ENCODE measurements at places on chromosomes 2 and 18. TPM values are rescaled to one million over a fixed set of nuclear protein-coding genes. Genes with fewer than 3 reads are reported as not detected.

UPP2 gene
- polyA plus RNA-seq: 9.7 TPM

CYP27C1 gene
- polyA plus RNA-seq: 11.5 TPM

GRCh38 chr2:197265924-197266323 is 44.7 kb downstream of the ANKRD44 start:
- DNase-seq: no peak

DNA sequence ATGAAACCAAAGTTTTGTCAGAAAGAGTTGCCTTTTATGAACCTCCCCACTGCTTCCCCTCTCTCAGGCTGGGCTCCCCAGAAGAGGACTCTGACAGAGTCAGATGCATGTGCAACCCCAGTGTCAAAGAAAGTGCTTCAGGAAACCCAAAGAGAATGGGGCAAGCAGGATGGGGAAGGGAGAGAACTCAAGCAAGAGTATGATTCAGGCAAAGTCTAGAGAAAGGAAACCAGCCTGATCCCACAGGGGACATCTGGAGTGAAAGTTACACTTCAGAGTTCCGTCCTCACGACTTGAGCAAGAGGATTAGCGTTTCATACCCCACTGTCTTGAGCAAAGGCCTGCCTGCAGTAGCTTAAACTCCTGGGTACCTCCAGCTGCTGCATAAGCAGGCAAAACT is 51.8 kb upstream of the EPC2 start:
- no peak for DNase-seq

CDH19 gene
- 0.54 TPM for polyA plus RNA-seq

DNA sequence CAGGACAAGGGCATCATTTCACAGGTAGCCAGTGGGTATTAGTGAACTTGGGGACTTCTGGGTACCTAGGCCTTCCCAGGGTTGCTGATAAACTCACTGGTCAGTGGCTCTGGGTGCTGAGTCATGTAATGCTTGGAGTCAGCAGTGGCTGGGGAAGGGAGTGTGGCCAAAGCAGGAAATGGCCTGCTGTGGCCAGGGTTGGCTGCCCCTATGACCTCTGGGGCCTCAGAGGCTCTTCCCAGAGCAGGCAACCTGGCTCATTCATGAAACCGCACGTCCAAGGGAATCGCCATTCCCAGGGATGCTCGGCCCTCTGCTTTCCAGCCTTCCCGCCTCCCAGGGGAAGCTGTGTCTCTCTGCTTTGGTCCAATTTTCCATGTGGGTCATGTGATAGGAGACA is 294.9 kb downstream of the DYSF start:
- DNase-seq: no peak

DNA sequence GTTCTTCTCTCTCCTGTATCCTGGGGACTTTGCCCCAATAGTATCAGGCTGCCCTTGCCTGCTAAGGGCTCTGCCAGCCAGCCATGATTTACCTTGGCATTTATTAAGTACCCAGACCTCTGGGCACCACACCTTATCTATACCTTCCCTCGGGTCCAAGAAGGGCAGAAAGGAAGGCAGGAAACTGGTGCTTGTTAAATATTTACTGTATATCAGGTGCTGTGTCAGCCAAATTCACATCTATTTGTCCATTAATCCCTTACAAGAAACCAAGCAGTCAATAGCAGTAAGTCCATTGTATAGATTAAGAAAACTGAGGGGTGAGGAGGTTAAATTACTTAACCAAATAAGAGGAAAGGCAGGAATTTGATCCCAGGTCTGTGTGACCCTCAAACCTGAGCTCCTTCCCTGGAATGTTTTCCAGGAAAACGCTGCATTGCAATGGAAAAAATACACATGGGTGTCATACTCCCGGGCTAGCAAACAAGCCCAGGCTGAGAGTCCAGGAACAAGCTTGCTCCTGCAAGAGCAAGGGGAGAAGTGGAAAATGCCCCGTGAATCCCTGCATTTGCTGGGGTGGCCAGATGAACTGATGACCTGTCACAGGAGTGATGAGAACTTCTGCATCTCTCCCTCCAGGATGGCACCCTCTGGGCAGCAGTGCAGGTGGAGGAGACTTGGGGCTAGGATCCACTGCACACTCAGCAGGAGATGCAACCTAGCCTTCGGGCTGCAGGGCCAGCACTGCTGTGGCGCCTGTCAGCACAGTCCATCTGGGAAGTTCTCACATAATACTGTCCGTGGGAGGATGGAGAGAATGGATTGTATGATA is 30.4 kb downstream of the CIB4 start:
- DNase-seq: no peak

GRCh38 chr2:200765139-200765951 is 46.4 kb upstream of the BZW1 start:
- no peak for DNase-seq

AQP12B gene
- 3.4 TPM for polyA plus RNA-seq

DNA sequence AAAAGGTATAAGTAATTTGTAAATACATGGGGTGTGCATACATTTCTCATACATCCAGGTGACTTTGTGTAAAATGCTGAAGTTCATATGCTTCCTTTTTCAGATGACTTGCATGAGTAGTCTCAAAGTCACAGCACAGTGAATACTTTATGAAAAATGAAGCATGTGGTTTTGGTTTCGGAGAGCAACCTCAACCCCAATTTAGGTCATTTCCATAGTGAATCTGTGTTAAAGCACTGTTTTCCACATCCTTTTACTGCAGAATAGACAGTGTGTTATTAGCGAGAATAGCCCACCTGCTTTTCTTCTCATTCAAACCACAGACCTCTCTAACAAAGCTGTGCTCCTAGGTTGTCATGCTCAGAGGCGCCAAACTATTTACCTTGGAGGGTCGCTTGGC is 204.4 kb upstream of the RASGRP3 start:
- no peak for DNase-seq

DNA sequence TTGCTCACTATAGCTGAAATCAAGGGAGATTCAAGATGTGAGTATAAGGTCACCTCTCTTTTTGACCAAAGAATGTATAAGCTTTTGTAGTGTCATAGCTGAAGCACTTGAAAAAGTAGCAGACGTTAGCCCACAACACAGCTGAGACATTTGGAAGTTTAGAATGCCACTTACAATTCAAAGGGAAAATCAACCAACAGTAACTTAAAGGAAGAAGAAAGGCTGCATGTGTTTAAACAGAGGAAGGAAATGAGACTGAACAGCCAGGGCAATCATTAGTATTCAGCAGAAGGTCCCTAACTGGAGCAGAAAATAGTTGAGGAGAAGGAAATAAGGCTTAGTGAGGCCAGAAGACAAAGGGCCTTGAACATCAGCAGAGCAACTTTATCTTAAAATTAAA is 23.5 kb upstream of the SCG2 start:
- no peak for DNase-seq

GALNT14 gene
- 58.6 TPM for polyA plus RNA-seq

DNA sequence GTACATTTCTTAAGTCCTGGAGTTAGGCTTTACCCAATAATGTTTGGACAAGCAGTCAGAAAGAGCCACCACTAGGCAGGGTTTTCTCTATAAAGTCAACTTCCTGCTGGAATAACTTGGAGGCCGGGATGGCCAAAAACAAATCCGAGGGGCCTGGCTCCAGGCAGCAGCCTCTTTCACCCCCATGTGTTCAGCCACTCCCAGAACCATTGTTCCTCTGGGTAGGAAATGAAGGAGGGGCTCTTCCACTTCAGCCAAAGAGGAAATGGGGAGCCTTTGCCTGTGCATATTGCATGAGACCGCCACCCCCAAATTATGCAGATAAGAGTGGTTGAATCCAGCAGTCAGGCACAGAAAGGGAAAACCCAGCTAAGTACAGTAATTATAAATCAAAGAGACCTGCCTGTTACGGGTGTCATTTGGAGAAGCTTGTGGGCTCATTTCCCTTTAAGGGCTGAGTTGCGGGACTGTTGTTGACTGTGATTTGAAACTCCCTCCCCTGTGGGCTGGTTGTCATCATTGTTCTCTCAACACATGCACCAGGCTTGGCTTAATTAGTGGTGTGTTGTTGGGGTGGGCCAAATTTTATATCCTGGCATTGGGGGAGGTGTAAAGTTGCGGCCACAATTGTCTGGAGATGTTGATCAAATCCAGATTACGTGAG is 212.8 kb upstream of the SOX11 start:
- DNase-seq: no peak

DNA sequence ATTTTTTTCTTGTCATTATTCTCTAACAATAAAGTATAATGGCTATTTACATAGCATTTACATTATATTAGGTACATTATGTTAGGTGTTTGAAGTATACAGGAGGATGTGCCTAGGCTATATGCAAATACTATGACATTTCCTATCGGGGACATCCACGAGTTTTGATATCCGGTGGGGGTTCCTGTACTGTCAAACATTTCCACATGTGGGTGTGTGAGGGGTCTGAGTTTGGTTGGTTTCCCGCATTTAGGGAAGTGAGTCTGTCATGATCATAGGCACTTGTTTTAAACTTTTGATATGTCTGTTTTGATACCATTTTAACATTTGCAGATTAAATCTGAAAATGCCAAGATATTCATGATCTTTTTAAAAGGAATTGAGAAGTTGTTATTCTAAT is 76.0 kb downstream of the CEP192 start:
- no peak for DNase-seq

CCDC150 gene
- 26.9 TPM for polyA plus RNA-seq

- no peak for DNase-seq
Observed at GRCh38 chr2:69985216-69985615, 23.8 kb upstream of the ASPRV1 start.

GRCh38 chr2:50723286-50723938 is 308.5 kb downstream of the NRXN1 start:
- no peak for DNase-seq

IL1A gene
- polyA plus RNA-seq: 0.13 TPM

GRCh38 chr2:121955872-121956271 is 200.4 kb downstream of the TSN start:
- no peak for DNase-seq

KCNG2 gene
- polyA plus RNA-seq: 0.71 TPM

- DNase-seq: no peak
Observed at GRCh38 chr2:108920-109809, 62.9 kb upstream of the FAM110C start.

DNA sequence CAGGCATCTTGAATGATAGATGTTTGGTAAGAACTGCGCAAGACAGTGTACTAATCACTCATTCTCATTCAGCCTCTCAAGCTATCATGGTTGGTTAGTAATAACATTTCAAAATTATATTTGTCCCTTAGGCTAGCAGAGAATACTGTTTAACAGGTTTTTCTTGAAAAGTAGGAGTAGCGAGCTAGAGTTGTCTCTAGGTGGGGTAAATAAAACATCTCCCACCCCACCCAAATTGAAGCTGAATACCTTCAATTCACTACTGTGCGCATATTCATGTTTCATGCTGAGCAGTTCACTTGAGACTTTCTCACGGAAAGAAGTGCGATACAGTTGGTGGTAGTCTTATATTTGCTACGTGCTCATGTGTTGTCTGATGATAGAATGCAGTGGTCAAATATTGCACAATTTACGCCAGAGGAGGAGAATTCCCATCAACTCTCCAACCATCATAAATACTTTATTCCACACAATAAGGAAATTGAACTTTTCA is 49.3 kb downstream of the NEDD4L start:
- DNase-seq: no peak

DNA sequence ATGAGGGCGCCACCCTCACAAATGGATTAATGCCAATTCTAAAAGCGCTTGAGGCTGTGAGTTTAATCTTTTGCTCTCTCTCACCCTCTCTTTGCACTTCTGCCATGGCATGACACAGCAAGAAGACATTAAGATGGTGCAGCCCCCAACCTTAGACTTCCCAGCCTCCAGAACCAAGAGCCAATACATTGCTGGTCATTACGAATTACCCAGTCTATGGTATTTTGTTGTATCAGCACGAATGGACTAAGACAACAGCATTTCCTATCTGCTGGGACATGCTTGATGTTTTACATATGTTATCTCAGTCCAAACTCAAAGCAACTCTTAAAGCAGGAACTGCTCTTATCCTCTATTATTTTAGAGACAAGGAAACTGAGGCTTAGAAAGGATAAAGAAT is 222.9 kb downstream of the STK39 start:
- no peak for DNase-seq

DNA sequence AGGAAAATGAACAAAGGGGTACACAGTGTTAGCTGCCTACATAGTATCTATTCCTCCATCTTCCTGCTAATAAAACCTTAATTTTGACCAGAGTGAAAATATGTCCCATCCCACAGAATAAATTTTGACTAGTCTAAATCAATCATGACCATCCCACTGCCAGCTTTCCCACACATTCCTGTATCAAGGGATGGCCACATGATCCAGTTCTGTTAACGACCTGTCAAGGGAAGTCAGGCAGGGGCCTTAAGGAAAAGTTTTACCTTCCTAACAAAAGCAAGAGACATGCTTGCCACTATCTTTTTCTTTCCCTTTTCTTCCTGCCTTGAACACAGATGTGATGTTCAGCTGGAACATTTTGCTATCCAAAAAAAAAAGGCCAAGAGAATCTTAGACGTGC is 185.0 kb upstream of the CHAC2 start:
- DNase-seq: no peak

TEKT4 gene
- 0.36 TPM for polyA plus RNA-seq

- DNase-seq: no peak
Observed at GRCh38 chr2:130720036-130720435, 8.8 kb upstream of the GPR148 start.

DNA sequence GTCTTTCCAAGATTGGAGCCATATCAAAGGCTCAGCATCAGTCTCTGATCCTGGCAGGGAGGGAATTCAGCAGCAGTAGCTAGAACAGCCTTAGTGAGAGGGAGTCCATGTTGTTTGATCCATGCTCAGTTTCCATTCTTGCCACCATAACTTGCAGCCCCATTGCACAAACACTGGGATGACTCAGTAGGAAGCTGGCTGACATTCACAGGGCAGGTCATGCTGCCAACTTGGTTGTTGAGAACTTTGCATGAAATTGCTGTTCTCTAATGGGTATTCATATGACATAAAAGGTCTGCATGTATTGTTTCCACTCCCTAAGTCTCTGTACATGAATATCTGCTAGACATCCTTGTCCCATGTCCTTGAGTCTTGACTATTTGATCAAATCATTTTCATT is 29.9 kb upstream of the STAT4 start:
- DNase-seq: no peak

NT5DC4 gene
- not detected for polyA plus RNA-seq

DNA sequence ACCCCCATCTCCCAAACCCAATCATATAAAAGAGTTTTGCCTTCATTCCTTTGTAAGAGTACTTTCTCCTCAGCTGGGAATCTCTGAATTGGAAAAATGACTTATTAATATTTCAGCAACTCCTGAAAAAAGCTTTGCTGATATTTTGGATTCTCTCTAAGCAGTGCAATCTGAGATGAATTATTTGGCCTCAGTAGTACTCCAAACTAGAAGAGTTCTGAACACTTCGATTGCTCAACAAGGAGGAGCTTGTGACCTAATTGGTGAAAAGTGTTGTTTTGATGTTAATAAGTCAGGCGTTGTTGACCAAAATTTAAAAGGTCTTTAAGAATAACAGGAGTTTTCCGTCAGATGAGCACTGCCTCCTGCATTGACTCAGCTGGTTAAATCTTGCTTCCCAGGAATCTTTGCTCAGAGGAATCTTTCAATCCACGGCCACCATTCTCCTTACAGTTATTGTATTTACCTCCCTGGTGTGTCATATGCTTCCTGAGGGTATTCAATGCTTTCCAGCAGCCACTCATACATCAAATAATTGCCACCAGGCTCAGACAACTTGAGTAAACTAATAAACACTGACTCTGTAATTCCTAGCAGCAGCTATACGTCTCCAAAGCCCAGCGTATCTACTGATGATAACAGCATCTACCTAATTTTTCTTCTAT is 24.5 kb upstream of the LIPG start:
- DNase-seq: no peak

All from renal pelvis (tissue), 12 donors.